ENCODE measurements at places on chromosomes 2 and 18.

GRCh38 chr2:232341061-232341738 lies 37.4 kb upstream of the ALPP start:
- no peaks in the 10 kb centered on the region for H3K36me3 ChIP-seq
- no peak for DNase-seq
- H3K4me1 ChIP-seq = no peaks in the 10 kb centered on the region
- no peak overlapping the region for H3K4me3 ChIP-seq
- no peak overlapping the region for H3K27ac ChIP-seq

GRCh38 chr2:212977152-212977551 lies 174.3 kb downstream of the IKZF2 start:
- peaks cover 18% of the 10 kb centered on the region for H3K27me3 ChIP-seq
- H3K27ac ChIP-seq = no peak overlapping the region
- DNase-seq = no peak

DNA sequence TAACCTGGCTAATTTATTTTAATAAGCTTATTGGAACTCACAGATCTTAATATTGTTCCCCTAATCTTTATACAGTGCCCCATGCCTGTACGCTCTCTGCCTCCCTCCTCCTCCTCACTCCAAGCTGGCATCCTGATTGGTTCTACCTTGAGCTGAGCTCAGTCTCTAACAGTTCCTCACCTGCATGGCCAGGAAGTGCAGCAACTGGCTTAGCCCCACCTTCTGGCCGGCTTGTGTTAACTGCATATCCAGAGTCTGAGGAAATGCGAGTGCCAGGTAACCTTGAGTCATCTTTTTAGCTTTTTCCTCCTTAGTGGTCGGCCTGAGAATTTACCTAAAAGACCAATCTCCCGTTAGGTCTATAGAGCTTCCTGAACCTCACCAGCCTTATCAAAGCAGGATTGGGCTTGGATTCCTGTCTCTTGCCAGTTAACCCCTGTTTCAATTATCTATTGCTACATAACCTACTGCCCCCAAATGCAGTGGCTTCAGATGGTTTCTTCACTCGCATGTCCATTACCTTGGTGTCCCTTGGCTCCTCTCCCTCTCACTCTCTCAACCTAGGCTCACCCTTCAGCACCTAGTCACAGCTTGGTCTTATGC lies 89.5 kb upstream of the STK39 start:
- no peak overlapping the region for H3K4me3 ChIP-seq
- H3K27ac ChIP-seq = no peak overlapping the region
- no peaks in the 10 kb centered on the region for H3K36me3 ChIP-seq
- H3K27me3 ChIP-seq = peaks cover 15% of the 10 kb centered on the region
- peak; percentile 16 for DNase-seq

GRCh38 chr2:206245265-206245672 lies 29.2 kb upstream of the ZDBF2 start:
- DNase-seq = no peak
- H3K4me1 ChIP-seq = peaks cover 11% of the 10 kb centered on the region
- no peak overlapping the region for H3K27ac ChIP-seq
- H3K4me3 ChIP-seq = no peak overlapping the region

DNA sequence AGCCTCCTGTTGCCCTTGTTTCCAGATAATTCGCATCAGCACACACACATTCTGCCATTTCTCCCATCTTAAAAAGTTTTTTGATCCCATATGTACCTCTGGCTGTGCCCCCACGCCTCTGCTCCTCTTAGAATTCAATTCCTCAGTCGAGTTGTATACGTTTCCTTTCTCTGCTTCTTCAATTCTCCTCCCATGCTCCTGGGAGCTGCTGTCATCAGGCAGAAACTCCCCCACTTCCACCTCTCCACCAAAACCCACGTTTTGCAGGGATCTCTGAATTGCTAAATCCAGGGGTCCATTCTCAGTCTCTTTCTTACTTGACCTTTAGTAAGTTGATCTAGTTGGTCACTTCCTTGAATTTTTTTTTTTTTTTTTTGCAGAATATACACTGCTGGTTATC lies 98.8 kb downstream of the VWA3B start:
- peaks cover 4% of the 10 kb centered on the region for H3K27me3 ChIP-seq
- H3K36me3 ChIP-seq = no peaks in the 10 kb centered on the region
- no peak overlapping the region for H3K4me3 ChIP-seq

DNA sequence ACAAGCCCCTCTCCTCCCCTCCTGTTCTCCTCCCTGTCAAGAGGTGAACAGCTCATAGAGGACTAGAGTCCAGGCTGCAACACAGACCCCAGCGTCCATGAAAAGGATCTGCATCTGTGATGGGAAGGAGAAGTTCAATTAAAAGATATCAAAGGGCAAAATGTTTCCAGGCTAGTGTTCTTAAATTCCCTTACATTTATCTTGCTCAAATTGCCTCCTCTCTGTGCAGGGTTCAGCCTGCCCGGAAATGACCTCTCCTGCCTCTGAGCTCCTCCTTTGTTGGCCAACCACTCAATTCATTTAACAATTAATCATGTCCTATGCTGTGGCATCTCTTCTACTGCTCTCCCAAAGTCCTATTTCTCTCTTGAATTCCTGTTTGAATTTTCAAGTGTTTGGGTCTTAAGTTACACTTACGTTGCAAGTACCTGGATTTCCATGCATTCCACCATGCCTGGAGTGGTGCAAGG lies 105.3 kb downstream of the TSN start:
- H3K4me1 ChIP-seq = no peaks in the 10 kb centered on the region
- no peaks in the 10 kb centered on the region for H3K36me3 ChIP-seq
- peaks cover 8% of the 10 kb centered on the region for H3K27me3 ChIP-seq
- no peak for DNase-seq
- no peak overlapping the region for H3K4me3 ChIP-seq

DNA sequence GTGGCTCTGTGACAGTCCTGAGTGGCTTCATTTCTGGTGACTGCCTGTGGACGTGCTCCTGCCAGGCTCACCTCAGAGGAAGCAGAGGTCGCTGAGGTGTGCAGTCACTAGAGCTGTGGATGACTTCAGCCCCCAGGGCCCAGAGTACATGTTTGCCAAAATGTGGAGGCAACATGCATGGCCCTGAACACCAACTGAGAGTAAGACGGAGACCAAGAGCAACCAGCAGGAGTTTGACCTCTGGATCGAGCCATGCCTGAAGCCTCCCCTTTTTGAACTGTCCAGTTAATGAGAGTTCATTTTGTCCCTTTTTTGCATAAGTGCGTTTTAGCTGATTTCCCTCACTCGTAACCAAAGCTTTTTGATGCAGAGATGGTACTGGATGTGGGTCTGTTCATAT lies 184.9 kb downstream of the RTP5 start:
- no peaks in the 10 kb centered on the region for H3K4me1 ChIP-seq
- H3K4me3 ChIP-seq = no peak overlapping the region
- no peak overlapping the region for H3K27ac ChIP-seq
- H3K27me3 ChIP-seq = peaks cover 25% of the 10 kb centered on the region

GRCh38 chr2:106165561-106165960 lies 28.5 kb downstream of the UXS1 start:
- no peak overlapping the region for H3K4me3 ChIP-seq
- DNase-seq = no peak
- H3K36me3 ChIP-seq = peaks cover 42% of the 10 kb centered on the region
- H3K4me1 ChIP-seq = peaks cover 47% of the 10 kb centered on the region
- H3K27me3 ChIP-seq = no peaks in the 10 kb centered on the region

DNA sequence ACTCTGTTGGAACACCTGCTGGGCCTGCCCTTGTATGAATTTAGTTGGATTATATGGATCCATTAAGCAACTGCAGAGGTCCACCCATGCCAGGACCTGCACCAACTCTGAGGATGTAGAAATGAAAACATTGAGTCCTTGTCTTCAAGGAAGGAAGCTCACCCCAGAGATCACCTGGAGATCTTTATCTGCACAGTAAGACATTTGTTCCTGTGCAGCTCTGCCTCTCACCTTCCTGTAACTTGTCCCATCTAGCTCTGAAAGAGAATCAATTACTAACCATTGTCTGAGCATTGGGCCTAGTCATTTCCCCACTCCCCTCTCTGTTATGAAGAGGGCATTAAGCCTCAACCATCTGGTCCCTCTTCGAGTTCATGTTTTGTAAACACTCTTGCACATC lies 105.2 kb upstream of the YWHAQ start:
- peaks cover 3% of the 10 kb centered on the region for H3K27me3 ChIP-seq
- H3K4me1 ChIP-seq = peaks cover 43% of the 10 kb centered on the region

GRCh38 chr2:7031547-7032245 lies 114.5 kb downstream of the RNF144A start:
- H3K4me1 ChIP-seq = no peaks in the 10 kb centered on the region
- no peaks in the 10 kb centered on the region for H3K27me3 ChIP-seq
- no peak for DNase-seq
- no peak overlapping the region for H3K4me3 ChIP-seq

GRCh38 chr2:43225788-43226557 lies 433 bp downstream of the ZFP36L2 start:
- peaks cover 35% of the 10 kb centered on the region for H3K4me1 ChIP-seq
- peak; percentile 73 for DNase-seq
- H3K36me3 ChIP-seq = peaks cover 60% of the 10 kb centered on the region
- peak overlapping the region; percentile 95 for H3K27ac ChIP-seq
- no peaks in the 10 kb centered on the region for H3K27me3 ChIP-seq

DNA sequence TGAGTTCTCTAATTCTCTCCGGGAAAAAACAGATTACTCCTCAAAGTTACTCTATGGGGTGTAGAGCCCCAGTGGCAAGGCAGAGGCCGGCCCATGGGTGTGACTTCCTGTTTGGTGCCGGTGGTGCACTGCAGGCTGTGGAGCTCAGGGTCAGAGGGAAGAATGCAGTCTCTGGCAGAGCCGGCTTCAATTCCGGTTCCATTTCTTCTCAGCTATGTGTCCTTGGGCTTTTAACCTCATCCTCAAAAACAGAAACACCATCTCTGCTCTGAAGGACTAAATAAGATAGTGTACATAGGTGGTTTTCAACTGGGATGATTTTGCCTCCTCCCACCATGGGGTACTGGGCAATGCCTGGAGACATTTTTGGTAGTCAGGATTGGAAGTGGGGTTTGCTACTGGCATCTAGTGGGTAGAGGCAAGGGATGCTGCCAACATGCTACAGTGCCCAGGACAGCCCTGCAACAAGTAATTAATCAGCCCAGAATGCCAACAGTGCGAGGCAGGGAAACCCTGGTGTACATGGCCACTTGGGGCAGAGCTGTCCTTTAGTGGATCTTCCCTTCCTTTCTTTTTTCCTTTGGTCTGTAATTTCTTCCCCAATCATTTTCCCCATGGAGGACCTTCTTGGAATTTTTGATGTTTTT lies 81.2 kb downstream of the INSIG2 start:
- H3K4me3 ChIP-seq = no peak overlapping the region
- H3K36me3 ChIP-seq = no peaks in the 10 kb centered on the region
- DNase-seq = peak; percentile 27
- peak overlapping the region; percentile 50 for H3K27ac ChIP-seq

DNA sequence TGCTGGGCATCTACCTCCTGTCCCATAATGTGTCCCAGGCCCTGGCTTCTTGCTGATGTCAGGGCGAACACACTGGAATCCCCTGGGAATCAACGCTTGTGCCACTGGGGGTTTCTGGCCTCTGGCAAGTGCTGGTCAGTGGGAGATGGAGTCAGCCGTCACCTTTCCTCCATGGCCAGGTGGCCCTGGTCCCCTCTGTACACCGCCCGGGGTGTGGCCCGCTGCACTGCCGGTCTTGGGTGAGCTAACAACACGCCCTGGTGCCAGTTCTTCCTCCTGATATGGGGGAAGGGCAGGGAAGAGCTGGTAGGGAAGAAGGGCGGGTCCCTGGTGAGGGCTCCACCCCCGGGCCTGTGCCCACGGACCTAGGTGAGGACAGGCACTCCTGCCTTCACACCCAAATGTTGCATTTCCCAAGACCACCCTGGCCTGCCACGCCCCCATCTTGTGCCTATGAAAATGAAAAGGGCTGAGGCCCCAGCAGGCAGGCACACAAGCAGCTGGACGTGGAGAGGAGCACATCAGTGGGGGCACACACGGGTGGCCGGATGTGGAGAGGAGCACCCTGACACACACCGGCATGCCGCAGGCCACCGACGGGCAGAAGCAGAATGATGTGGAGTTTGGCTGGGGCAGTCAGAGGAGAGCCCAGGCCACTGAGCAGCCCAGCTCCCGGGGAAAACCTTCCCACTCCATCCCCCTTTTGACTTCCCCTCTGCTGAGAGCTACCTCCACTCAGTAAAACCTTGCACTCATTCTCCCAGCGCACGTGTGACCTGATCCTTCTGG lies 140.5 kb downstream of the ASB1 start:
- no peak overlapping the region for H3K4me3 ChIP-seq
- no peaks in the 10 kb centered on the region for H3K4me1 ChIP-seq
- no peaks in the 10 kb centered on the region for H3K36me3 ChIP-seq

GRCh38 chr2:235677937-235678336 lies 184.1 kb downstream of the AGAP1 start:
- no peaks in the 10 kb centered on the region for H3K4me1 ChIP-seq
- H3K27ac ChIP-seq = no peak overlapping the region
- H3K36me3 ChIP-seq = no peaks in the 10 kb centered on the region
- no peak for DNase-seq
- H3K4me3 ChIP-seq = no peak overlapping the region
- H3K27me3 ChIP-seq = peaks cover 23% of the 10 kb centered on the region

GRCh38 chr2:218959141-218959731 lies at the start of gene CDK5R2:
Gene CDK5R2 (plus strand): TSS chr2:218959666. CDS start chr2:218959821, 155 bp downstream.
- H3K36me3 ChIP-seq = no peaks in the 10 kb centered on the region
- no peak within 1 kb of the TSS for H3K27ac ChIP-seq
- H3K4me3 ChIP-seq = peak within 1 kb of the TSS; percentile 14
- H3K4me1 ChIP-seq = no peaks in the 10 kb centered on the region

DNA sequence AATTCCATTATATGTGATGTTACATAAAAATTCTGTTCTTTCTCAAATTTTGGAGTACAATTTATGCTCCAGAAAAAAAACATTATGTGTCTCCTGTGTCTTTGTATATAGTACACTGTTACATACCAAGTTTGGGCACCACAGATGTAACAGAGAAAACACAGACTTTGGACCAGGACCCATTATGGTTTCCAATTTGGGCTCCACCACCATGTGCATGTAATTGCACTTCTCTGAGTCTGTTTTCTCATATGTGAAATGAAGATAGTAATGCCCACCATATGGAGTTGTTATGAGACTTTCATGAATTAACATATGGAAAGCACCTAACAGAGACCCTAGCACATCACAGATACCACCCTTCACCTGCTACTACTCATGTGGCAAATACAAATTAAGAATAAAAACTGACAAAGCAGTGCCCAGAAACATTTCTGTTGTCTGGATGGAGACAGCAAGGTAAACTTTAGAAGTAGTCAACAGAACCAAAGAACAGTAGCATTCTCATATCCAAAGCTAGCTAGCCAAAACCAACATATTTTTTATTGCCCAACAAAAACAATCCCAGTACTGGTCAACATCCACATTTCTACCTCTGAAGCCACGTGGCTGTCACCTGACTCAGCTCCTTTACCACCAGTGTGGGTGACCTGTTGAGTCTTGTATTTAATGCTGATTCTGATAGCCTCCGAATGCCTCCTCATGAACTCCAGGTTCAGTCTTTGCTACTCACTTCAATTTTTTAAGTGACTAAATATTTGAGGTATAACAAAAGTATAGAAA lies 42.9 kb downstream of the ANTXR1 start:
- H3K4me3 ChIP-seq = no peak overlapping the region
- H3K4me1 ChIP-seq = peaks cover 24% of the 10 kb centered on the region
- no peaks in the 10 kb centered on the region for H3K36me3 ChIP-seq
- no peak for DNase-seq
- no peak overlapping the region for H3K27ac ChIP-seq
- H3K27me3 ChIP-seq = peaks cover 51% of the 10 kb centered on the region

DNA sequence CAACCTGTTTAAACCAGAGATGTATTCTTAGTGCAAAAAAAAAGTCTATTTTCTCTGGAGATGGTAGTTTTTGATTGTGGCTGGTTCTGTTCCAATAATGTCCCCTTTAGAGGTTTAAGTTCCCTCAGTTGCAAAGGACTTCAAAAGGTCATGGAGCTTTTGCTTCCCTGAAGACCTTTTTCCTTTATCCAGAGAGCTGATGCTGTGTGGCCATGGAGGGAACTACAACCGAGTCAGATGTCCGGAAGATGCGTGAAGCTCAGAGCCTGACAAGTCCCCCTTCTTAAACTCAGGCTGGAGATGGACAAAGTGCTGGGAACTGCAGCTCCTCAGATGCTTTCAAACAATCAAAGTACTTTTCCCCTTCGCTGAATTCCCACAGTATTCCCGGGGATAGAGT lies 176.1 kb downstream of the TMEM18 start:
- H3K4me1 ChIP-seq = no peaks in the 10 kb centered on the region
- no peak overlapping the region for H3K4me3 ChIP-seq
